ENCODE measurements at places on chromosomes 4 and X.

- no peak for DNase-seq
Measured at GRCh38 chrX:40543661-40544328, 37.0 kb upstream of the ATP6AP2 start.

- DNase-seq: no peak
Measured at GRCh38 chrX:4708970-4709760, 995.7 kb upstream of the PRKX start.

DNA sequence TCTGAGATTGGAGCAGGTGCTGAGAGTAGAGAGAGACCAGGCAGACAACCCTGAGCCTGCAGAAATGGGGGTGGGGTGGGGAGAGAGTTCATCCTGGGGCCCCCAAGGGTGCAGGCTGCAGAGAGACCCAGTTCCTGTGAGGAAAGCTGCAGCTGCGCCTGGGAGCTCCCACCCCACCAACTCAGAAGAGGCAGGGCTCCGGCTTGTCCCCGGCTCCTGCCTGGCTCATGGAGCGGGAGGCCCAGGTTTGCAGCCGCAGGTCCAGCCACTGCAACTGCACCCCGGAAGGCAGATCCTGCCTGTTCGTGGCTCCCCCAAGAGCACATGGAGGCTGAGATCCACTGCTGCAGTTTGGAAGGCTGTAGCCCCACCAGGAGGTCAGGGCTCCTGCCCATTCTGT, 44.2 kb upstream of the DGKK start:
- no peak for DNase-seq

DNA sequence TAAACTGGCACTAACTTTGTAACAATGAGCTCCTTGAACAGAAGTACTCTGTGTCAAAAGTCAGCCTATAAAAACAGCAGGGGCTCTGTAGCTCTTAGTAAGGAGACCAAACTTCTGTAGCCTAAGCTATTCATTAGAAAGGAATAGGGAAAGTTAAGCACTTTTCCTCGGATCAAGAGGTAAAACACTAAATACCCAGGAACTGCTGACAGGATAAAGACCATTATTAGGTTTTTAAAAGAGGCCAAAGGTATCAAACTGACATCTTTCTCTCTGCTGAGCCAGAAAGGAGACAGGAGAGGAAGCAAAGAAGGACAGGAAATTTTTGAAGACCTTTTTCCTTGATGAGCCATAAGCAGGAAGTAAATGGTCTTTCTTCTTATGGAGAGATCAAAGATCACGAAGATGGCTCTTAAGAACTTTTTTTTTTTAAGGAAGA, 31.9 kb downstream of the ANAPC10 start:
- no peak for DNase-seq

DNA sequence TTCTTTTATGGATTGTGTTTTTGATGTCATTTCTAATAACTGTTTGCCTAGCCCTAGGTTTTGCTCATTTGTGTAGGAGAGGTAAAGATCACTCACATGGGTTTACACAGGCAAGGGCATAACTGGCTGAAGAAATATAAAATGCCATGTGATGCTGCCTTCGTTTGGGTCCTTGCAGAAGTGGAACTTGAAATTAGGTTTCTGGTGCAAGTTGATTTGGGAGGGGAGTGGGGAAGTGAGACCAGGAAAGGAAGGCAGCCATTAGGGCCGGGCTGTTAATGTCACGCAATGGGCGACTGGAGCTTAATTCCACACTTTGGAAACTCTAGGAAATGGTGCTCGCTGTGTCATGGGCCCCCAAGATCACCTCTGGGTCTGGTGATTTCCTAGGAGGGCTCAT, 14.5 kb downstream of the CLCN4 start:
- DNase-seq: no peak

GRCh38 chr4:145453163-145453520, 28.5 kb upstream of the SMAD1 start:
- no peak for DNase-seq

DNA sequence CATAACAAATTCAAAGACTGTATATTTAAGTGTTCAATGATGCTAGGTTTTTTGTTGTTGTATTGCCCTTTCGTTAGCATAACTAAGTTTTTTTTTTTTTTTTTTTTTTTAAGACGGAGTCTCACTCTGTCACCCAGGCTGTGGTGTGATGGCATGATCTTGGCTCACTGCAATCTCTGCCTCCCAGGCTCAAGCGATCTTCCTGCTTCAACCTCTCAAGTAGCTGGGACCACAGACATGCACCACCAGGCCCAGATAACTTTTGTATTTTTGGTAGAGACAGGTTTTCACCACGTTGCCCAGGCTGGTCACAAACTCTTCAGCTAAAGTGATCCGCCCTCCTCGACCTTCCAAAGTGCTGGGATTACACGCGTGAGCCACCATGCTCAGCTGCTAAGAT, 7.0 kb downstream of the SH3BGRL start:
- DNase-seq: no peak

DNA sequence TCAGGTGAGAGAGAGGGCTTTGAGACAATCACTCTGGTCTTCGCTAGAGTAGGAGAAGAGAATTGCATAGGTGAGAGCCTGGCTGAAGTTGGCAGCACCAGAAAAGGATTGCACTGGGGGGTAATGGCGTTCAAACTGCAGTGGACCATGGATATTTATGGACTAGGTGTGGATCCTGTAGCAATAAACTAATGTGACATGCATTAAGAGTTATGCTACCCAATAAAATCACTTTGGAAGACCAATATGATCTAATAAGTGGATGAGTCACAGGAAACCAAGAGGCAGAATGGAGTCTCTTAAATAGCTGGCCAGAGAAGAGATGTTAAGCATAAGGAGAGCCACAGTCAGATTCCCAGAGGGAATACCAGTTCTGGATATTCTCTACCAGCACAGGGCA, 259.8 kb downstream of the FBXO8 start:
- DNase-seq: no peak

DNA sequence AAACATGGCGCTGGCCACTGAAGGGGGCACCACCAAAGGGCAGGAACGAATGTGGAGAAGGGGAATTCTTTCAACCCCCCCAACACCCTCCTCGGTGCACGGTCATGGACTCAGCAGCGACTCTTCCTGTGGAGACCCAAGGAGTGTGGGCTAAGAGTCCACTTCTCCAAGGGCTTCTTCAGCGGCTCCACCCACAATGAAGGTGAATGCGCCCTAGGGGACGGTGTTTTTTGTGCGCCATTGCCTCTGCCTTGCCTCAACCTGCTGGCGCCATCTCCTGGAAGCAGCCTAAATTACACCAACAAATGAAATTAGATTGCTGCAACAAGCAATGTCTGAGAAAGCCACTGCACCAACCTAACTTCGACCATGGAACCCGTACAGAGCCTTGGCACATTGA, 169.2 kb upstream of the MAGEB18 start:
- DNase-seq: no peak

DNA sequence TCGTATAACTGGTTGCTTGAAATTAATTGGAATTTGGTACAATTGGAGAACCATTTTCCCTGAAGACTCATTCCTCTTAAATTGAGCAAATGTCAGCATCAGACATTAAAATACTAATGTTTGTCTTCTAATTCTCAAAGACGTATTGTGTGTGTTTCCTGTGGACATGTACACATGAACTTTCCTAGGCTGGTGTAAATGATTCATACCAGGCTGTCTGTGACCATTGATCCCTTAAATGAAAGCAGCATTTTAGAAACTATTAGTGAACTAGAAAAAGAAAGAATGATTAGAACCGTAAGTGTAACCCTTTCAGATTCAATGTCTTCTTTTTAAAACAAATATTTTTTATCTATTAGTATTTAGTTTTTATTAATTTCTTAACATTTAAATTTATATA, 332.9 kb downstream of the PPP3CA start:
- no peak for DNase-seq

DNA sequence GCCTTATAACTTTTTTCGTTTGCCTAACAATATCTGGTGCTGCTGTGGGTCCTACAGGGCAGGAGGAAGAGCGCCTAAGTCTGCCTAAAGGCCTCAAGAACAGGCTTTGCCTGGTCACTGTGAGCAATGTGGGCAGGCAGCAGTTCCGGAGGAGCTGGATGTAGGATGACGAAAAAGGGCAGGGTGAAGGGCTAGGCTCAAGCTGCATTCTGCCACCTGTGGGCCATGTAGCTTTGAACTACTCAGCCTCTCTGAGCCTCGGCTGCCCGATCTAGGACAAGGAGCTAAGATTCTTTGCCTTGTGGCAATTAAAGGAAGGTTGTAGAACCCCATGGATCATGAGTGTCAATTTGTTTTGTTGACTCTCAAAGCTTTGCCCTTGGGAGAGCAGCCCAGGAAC, 57.1 kb upstream of the MAMLD1 start:
- DNase-seq: no peak

GRCh38 chr4:136088211-136088867, 1444.0 kb downstream of the PCDH18 start:
- DNase-seq: no peak

DNA sequence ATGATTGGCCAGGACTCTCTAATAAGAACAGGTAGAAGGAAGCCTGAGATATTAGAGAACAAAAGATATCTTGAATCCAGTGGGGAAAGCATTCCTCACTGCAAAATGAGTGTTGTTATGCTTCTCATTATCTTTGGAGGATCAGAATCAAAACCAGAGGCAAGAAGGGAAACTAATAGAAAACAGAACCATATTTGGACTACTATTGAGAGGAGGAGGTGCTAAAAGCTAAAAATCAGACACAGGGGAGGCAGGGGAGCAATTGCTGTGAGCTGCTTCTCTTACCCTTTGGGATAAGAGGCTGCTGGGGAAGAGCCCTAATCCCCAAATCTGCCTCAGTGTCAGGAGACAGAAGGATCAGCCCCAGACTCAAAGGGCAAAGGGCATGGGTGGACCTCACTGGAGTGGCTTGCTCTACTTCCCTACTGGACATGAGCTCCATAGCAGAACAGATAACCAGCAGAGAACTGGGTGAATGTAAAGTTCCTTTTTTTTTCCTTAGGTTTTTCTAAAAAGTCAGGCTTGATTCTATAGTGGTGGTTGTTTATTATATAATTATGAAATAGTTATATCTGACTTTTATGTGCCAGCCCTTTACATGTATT, 60.1 kb downstream of the SEPTIN11 start:
- no peak for DNase-seq

- DNase-seq: no peak
Measured at GRCh38 chr4:100086766-100087431, 103.4 kb downstream of the DDIT4L start.

DNA sequence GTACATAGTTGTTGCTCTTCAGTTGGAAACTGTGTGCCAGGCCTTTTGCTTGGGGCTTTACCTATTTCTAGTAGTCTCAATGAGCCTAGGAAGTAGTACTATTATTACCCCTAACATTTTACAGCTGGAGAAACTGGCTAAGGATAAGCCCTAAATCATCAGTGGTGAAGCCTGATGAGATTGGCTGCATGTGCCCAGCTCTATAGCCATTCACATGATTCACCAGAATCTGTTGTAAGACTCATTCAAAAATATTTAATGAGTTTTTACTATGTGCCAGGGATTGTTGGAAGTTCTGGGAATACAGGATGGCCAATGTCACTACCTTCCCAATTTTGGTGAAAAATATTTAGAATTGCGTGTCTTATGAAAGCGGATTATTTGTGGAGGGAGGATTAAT, 2.8 kb downstream of the KIT start:
- no peak for DNase-seq

DNA sequence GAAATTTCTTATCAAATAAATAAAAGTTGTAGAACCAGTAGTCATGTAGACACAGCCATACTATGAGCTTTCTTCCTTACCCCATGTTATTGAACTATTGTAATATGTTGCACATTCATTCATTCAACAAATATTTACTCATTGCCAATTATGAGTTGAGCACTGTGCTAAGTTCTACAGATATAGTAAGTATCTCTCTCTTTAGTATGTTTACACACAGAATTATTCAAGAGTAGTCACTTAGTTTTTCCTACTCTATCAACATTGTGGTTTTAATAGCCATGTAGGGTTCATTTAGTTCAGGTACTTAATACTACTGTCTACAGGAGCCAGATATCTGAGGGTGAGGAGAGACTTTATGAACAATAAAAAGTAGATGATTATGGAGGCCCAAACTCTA, 86.2 kb downstream of the TEX13A start:
- no peak for DNase-seq

- no peak for DNase-seq
Measured at GRCh38 chr4:5798462-5798861, 87.5 kb downstream of the EVC start.

- no peak for DNase-seq
Measured at GRCh38 chrX:153670748-153671588, 2.6 kb downstream of the PNCK start.

GRCh38 chrX:107452581-107452980, 3.1 kb downstream of the FRMPD3 start:
- DNase-seq: no peak

DNA sequence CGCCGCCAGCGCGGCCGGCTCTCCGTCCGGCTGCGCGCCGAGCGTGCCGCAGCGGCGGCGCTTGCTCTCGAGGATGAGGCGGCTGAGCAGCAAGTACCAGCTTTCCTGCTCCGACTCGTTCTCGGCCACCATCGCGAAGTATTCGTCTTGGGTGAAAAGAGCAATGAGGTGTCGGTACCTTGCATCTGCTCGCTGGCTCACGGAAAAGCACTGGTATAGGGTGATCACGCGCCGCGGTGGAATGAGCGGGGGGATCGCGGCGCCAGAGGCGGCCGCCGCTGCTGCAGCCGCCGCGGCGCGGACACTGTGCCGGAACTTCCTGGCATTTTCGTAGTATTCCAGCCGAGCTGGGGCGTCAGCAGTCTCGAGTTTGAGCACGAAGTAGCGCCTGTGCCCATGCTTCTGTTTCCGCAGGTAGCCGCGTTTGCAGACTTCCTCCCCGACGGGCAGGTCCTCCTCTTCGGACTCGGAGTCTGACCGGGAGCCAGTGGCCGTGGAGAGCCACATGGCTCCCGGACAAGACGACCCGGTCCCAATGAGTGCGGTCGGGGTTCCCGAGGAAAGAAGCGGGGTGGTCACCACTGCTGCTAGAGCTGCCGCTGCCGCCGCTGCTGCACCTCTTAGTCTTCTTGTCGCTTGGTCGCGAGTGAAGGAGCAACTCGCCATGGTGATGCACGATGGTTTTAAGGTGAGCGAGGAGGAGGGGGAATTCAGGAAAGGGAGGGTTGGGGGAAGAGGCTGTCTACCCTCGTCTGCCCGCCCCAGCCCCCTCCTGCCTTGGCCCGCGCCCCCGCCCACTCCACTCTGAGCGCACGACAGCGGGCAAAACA, 469 bp downstream of the IRS4 start:
- DNase-seq: no peak

DNA sequence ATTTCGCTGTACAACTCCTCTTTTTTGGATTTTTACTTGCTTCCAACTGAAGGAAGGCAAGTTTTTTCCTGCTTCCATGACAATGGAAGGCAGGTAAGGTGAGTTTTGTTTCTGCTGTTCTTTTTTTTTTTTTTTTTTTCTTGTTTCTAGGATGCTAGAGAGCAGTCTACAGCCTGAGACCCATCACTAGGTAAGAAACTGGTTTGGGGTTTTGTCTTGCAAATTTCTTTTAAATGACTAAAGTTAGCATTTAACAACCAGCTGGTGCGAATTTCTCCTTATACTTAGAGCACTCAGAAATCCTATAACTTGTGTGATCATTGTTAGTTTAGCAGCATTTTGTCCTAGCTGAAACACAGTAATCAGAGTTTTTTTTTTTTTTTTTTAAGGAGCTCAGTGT, 378.4 kb upstream of the CNKSR2 start:
- no peak for DNase-seq

Data from occipital lobe (tissue), 3 donors.